SJSA1 (cell line): ENCODE measurements at places on chromosomes 1 and 21. TPM values are rescaled to one million over a fixed set of nuclear protein-coding genes. Genes with fewer than 3 reads are reported as not detected.

The S100A14 gene
- not detected in 2 replicates for total RNA-seq

The RPTN gene
- not detected in 2 replicates for total RNA-seq

The SPATA17 gene
- 0.29 TPM in 1 of 2 replicates, not detected in the other for total RNA-seq

The GUCA2B gene
- not detected in 2 replicates for total RNA-seq

The DPT gene
- total RNA-seq = not detected in 2 replicates

The PRAMEF10 gene
- not detected in 2 replicates for total RNA-seq

The PLEKHN1 gene
- total RNA-seq = 0.34 TPM in 1 of 2 replicates, not detected in the other

The RGS4 gene
- total RNA-seq = 3.4 and 5.4 TPM in 2 replicates

The IFI6 gene
- total RNA-seq = 54.6 and 97.5 TPM in 2 replicates

DNA sequence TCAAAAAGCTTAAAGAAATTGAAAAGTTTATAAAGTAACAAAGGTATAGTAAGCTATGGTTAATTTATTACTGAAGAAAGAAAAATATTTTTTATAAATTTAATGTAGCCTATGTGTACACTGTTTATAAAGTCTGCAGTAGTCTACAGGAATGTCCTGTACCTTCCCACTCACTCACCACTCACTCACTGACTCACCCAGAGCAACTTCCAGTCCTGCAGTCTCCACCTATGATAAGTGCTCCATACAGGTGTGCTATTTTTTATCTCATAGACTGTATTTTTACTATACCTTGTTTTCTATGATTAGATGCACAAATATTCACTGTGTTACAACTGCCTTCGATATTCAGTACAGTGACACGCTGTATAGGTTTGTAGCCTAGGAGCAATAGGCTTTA is 106.6 kb downstream of the NR5A2 start:
- H3K4me1 ChIP-seq = no peaks in the 10 kb centered on the region
- H3K36me3 ChIP-seq = no peaks in the 10 kb centered on the region
- H3K27me3 ChIP-seq = no peaks in the 10 kb centered on the region
- H3K27ac ChIP-seq = no peak overlapping the region
- no peak overlapping the region for H3K4me3 ChIP-seq

DNA sequence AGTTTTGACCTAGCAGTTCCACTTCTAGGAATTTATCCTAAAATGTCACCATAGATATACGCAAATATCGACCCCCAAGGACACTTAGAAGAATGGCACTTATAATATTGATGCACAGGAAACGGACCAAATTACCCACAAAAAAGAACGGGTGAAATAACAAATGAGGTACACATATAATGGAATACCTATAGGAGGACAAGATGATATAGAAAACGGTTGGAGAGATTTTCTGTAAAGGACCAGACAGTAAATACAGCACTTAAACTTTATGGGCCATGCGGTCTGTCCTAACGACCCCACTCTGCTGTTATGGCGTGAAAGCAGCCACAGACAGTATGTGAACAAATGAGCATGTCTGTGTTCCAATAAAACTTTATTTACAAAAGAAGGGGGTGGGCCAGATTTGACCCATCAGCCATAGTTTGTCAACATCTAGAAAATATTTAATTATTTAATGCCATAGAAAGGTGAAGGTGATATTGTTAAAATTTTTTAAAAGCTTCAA is 2.4 kb downstream of the TMPRSS3 start:
- H3K27me3 ChIP-seq = no peaks in the 10 kb centered on the region
- no peaks in the 10 kb centered on the region for H3K36me3 ChIP-seq
- H3K4me1 ChIP-seq = peaks cover 23% of the 10 kb centered on the region
- no peak for DNase-seq
- H3K27ac ChIP-seq = peak overlapping the region; percentile 14; the same call in 1 of the 2 replicates
- no peak overlapping the region for H3K4me3 ChIP-seq

- no peaks in the 10 kb centered on the region for H3K27me3 ChIP-seq
- H3K27ac ChIP-seq = no peak overlapping the region
- DNase-seq = no peak
- H3K4me3 ChIP-seq = no peak overlapping the region
These were observed 111.2 kb upstream of the KIF26B start for GRCh38 chr1:245043611-245043940.

DNA sequence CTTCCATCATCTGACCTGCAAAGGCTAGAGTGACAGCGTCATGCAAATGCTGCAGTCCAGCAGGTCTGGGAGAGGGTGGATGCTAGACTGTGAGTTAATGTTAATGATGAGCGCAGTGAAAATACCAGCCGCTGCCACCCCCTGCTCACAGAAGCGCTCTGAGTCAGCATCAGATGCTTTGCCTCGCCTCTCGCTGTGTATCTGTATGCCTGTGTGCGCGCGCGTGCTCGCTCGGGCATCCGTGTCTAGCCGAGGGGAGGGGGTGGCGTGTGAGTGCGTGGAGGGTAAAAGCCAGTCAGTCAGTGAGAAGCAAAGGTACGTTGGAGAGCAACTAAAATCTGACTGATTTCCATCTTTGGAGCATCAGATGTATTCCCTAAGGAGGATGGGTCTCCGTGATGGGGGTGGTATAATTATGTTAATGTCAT is 858.7 kb downstream of the USP25 start:
- no peak overlapping the region for H3K27ac ChIP-seq
- DNase-seq = no peak
- no peak overlapping the region for H3K4me3 ChIP-seq
- H3K4me1 ChIP-seq = peaks cover 4% of the 10 kb centered on the region; the same call in 1 of the 2 replicates

DNA sequence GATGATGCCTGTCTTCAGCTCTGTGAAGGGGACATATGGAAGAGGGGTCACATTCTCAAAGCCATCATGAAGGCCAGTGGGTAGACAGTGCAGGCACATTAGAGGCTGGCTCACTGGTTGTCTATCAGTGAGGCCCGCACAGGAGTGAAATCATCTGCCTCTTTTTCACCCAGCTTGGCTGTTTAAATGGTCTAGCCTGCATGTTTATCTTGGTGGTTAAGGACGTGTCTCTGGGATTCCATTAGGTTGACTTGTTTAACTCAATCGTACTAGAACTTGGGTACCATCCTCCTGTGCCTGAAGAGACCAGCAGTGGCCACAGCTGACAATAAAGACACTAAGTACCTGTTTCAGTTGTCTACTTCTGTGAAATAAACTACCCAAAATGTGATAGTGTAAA is 219.3 kb downstream of the PLPP3 start:
- no peak overlapping the region for H3K4me3 ChIP-seq
- H3K27me3 ChIP-seq = no peaks in the 10 kb centered on the region
- DNase-seq = no peak
- H3K27ac ChIP-seq = no peak overlapping the region

- H3K36me3 ChIP-seq = peaks cover 54% of the 10 kb centered on the region
- H3K27ac ChIP-seq = no peak overlapping the region
- H3K27me3 ChIP-seq = no peaks in the 10 kb centered on the region
- no peak overlapping the region for H3K4me3 ChIP-seq
- no peak for DNase-seq
- peaks cover 3% of the 10 kb centered on the region for H3K4me1 ChIP-seq
These were observed 26.8 kb downstream of the MAP7D1 start for GRCh38 chr1:36182734-36183133.

GRCh38 chr1:96688767-96689166 is 32.8 kb upstream of the PTBP2 start:
- no peaks in the 10 kb centered on the region for H3K27me3 ChIP-seq
- DNase-seq = no peak
- no peaks in the 10 kb centered on the region for H3K4me1 ChIP-seq
- no peak overlapping the region for H3K4me3 ChIP-seq

DNA sequence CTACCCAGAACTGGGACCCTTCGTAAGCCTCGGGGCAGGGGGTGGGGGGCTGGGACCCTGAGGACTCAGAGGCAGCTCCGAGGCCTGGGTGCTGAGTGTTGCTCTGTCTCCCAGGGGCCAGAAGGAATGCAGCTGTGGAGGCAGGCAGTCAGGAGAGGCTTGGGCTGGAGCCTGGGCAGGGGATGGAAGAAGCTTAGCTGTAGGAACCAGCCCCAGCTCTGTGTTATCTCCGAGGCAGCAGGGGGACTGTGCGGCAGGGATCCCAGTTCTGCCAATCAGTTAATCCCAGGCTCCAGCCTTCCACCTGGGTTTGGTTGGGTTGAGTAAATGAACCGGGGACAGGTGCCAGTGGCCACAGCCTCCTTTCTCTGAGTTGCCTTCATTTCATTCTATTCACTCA is 8.2 kb upstream of the GRIK3 start:
- 0 out of 2 replicates have a peak, but pooled peaks cover 10% of the 10 kb centered on the region for H3K27me3 ChIP-seq
- H3K36me3 ChIP-seq = no peaks in the 10 kb centered on the region
- no peaks in the 10 kb centered on the region for H3K4me1 ChIP-seq
- no peak overlapping the region for H3K27ac ChIP-seq
- no peak overlapping the region for H3K4me3 ChIP-seq
- no peak for DNase-seq

- H3K27ac ChIP-seq = no peak overlapping the region
- H3K4me1 ChIP-seq = no peaks in the 10 kb centered on the region
- no peak for DNase-seq
- no peaks in the 10 kb centered on the region for H3K36me3 ChIP-seq
- no peaks in the 10 kb centered on the region; the same call in 1 of the 2 replicates for H3K27me3 ChIP-seq
- no peak overlapping the region for H3K4me3 ChIP-seq
These were observed 172.0 kb upstream of the KIAA0040 start for GRCh38 chr1:175364424-175365076.

DNA sequence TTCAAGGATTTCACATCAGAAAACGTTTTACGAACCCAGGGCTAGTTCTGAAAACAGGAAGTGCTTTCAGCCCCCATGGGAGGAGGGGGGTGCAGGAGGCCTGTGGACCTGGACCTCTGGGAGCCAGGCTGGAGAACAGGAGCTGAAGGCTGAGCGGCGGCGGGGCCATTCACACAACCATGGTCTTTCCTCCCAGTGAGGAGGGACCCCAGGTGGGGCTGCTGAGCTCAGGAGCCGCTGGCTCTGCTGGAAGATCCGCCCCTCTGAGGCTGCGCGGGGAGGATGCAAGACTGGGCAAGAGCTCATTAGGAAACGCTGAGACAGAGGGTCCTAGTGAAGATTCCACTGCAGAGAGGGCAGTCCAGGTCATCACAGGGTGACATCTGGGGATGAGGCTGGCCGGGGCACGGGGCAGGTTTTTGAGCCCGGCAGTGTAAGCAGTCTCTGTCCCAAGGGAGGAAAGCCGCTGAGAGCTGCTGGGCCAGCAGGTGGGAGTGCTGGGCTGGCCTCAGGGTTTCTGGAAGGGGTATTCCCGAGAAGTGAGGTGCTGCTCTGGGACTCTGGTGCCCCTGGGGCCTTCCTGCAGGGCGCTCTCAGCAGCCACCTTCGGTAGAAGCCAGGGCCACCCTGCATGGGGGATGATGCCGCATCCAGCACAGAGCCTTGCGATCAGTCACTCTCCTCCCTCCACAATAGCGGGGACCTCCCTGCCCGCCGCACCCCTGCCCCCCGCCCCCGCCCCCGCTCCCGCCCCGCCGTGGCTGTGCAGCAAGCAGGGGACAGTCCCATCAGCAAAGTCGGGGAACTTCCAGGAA is 7.5 kb downstream of the MX2 start:
- 0 out of 2 replicates have a peak, but pooled peaks cover 2% of the 10 kb centered on the region for H3K27me3 ChIP-seq
- no peak overlapping the region for H3K4me3 ChIP-seq
- no peaks in the 10 kb centered on the region for H3K4me1 ChIP-seq
- H3K27ac ChIP-seq = no peak overlapping the region
- H3K36me3 ChIP-seq = no peaks in the 10 kb centered on the region
- DNase-seq = no peak

DNA sequence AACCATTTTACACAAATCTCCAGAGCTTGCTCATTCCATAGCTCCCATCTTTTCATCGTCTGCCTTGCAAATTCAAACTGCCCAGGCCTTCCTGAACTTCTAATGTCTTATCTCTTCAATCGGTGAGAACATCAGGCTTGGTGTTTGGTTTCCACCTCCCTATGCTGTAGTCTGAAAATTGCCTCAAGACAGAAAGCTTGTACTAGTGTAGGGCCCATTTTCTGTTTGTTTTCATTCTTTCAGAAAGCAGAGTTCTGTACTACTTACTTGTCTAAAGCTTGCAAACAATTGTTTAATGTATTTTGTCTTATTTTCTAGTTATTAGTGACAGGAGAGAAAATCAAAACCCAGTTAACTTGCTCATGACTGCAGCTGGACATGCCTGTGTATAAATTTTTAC is 16.8 kb downstream of the HOOK1 start:
- DNase-seq = no peak
- H3K27me3 ChIP-seq = no peaks in the 10 kb centered on the region

DNA sequence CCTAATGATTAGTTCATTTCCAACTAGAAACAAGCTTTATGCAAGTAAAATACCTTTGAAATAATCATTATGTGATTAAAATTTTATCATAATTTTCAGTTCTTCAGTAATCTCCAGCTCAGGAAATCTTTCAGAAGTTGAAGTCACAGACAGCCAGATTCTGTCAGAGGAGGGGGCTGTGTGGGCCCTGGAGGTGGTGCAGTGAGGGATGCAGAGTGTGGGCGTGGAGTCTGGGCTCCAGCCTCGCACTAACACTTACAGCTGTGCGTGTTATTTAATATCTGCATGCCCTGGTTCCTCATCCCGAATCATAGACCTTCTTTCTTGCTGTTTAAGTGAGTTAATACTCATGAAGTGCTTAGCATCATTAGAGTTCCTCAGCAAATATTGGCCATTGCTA is 23.9 kb downstream of the WDR64 start:
- DNase-seq = no peak
- H3K27ac ChIP-seq = no peak overlapping the region
- H3K4me1 ChIP-seq = no peaks in the 10 kb centered on the region
- no peaks in the 10 kb centered on the region; the same call in none of the 2 replicates for H3K27me3 ChIP-seq

GRCh38 chr1:112146201-112146715 is 156.8 kb upstream of the KCND3 start:
- H3K36me3 ChIP-seq = no peaks in the 10 kb centered on the region
- H3K4me1 ChIP-seq = no peaks in the 10 kb centered on the region
- no peak overlapping the region for H3K27ac ChIP-seq
- no peak overlapping the region for H3K4me3 ChIP-seq
- DNase-seq = no peak

DNA sequence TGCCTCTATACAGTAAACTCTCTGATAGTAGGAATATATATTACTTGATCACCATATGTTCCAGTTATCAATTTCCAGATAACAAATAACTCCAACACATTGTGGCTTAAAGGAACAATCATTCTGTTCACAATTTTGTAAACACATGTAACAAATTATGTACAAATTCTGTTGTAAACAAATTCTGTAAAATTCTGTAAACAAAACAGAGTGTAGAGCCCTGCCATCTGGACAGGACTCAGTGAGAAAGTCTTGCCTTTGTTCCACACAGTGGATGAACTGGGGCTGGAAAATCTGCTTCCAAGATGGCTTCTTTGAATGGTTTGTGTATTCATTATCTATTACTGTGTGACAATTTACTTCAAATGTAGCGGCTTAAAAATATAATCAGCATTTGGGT is 69.0 kb upstream of the LRRC7 start:
- H3K4me3 ChIP-seq = no peak overlapping the region
- H3K36me3 ChIP-seq = no peaks in the 10 kb centered on the region

DNA sequence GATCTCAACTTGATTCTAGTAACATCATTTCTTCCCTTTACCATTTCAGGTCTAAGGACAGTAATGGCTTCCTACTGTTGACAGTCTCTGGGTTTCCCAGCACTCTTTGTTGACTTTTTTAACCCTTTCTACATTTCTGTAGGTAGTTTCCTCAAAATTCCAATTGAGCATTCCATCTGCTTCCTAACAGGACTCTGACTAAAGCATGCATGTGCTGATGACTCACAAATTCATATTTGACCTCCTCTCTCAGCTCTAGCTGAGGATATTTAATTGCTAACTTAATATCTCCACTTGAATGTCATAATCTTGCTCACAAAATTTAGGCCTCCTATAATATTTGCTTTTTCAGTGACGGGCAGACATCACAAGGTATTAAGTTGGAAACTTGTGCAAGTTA is 93.3 kb upstream of the ZNHIT6 start:
- H3K36me3 ChIP-seq = no peaks in the 10 kb centered on the region
- H3K27me3 ChIP-seq = 0 out of 2 replicates have a peak, but pooled peaks cover 2% of the 10 kb centered on the region
- no peaks in the 10 kb centered on the region for H3K4me1 ChIP-seq
- no peak for DNase-seq
- H3K4me3 ChIP-seq = no peak overlapping the region

- no peak overlapping the region for H3K4me3 ChIP-seq
- peak overlapping the region; percentile 11 for H3K27ac ChIP-seq
- peak; percentile 68 for DNase-seq
- peaks cover 24% of the 10 kb centered on the region for H3K4me1 ChIP-seq
- H3K36me3 ChIP-seq = no peaks in the 10 kb centered on the region
These were observed 332.9 kb upstream of the PTBP2 start for GRCh38 chr1:96388421-96389310.
